Spinal cord (tissue), 10 donors: ENCODE measurements at places on chromosomes 3 and 15.

DNA sequence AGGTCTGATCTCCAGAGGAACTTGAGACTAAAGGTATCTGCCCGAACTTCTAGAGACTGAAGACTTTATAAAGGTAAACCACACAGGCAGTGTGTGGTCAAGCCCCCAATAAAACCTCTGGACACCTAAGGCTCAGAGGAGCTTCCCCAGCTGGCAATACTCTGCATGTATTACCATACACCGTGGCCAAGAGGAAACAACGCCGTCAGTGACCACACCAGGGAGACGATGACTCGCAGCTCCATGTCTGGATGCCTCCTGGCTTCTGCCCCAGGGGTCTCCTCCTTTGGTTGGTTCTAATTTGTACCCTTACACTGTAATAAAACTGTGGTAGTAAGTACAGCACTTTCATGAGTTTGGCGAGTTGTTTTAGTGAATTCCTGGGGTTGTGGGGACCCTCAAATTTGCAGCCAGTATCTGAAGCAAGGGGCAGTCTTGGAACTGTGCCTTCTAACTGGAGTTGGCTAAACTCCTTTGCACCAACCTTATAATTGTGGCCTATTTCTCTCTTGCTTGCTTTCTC is 32.1 kb upstream of the BCL2L10 start:
- DNase-seq: no peak

DNA sequence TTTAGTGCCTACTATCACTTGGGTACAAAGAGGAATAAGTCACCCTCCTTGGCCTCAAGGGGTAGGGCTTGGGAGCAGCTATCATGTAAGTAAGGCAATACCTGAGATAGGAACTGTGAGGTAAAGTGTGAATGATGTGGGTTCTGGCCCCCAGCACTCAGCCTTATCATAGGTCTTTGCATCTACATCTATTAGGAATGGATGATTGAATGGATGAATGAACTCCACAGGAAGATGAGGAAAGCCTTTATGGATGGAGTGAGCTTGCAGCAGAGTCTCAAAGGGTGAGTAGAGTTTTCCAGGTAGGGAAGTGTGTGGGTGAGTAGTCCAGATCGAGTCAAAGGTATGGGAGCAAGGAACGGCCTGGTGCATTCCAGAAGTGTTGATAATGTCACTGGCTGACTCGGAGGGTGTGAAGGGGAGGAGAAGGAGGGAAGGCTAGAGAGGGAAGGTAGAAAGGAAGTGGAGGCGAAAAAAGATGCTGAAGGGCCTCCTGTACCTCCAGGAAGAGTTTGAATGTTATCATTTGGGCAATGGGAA is 13.1 kb upstream of the ABHD2 start:
- DNase-seq: no peak

GRCh38 chr15:63372753-63373152 is 8.9 kb downstream of the CA12 start:
- no peak for DNase-seq

DNA sequence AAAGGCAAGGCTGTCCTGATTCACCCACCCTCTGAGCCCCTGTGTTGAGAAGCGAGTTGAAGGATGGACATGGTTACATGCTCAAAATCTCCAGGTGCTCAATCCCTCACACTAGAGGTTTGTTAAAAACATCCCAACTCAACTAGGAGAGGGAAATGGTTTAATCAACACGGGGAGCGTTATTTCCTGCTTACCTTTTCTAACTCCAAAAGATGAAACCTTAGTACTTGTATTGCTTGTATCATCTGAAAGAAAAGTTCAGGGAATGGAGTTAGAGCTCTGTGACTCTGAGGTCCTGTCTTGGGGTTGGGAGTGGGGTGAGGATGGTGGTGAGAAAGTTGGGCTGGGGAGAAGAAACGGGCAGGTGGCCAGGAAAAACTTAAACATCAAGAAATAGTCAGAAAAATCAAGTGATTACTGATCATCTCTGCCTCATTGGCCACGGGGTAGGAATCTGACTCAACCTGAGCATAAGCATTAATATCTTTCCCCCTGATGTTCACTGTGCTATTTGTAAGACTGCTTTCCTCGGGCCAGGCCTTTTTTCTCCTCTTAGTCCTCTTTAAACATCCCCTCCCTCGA is 5.9 kb downstream of the MEIS2 start:
- no peak for DNase-seq

- no peak for DNase-seq
Observed at GRCh38 chr15:92840149-92840548, 60.0 kb upstream of the CHD2 start.

GRCh38 chr3:24475925-24476324 is 18.7 kb downstream of the THRB start:
- no peak for DNase-seq

DNA sequence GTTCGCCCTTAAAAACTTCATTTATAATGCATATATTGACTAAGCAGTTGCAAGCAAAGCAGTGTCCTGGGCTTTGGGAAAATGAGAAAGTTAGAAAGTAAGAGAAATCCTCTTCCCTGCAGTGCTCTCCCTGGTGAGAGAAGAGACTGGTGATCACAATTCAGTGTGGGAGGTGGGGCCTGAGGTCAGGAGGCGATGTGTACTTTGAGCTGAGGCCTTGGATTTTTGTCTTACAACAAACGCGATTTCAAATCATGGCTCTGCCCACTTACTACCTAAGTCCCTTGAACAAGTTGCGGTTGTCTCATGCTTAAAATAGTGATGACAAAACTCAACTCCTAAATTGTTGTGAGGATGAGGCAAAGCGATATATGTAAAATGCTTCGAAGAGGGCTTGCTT is 316.3 kb upstream of the NECTIN3 start:
- DNase-seq: no peak

DNA sequence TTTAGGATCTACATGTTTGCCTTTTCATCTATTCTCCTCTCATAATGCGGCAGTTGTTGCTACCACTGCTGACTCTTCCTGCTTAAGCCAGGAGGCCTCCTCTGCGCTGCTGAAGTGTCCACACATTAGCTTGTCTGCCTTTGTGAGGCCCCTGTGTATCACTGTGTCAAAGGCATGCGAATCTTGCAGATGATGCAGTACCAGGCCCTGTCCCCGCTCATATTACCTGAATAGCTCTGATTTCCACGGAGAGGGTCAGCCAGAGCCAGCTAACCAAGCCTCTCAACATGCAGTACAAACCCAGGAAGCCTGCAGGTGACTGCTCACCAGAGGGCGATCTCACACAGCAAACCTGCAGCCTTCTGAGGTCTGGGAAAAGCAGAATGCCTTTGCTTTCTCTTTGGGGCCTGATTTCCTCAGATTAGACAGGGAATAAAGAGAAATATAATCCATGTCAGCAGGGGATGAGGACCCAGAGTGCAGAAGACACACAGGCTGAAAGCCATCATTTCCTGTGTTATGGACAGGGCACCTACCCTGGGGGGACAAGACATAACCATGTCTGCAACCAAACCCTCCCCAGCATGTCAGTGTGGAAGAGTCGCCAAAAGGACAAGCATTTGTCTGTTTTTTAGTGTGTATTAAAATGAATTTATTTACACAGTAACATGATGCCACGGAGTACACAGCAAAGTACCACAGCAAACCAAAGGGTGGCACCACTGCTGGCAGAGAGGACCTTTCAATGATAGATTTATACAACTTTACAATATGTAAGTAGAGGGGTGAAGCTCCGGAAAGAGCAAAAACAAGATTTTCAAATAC is 36.8 kb upstream of the TSPAN3 start:
- DNase-seq: peak; percentile 51

- no peak for DNase-seq
Observed at GRCh38 chr3:37984051-37984450, 6.5 kb upstream of the VILL start.

DNA sequence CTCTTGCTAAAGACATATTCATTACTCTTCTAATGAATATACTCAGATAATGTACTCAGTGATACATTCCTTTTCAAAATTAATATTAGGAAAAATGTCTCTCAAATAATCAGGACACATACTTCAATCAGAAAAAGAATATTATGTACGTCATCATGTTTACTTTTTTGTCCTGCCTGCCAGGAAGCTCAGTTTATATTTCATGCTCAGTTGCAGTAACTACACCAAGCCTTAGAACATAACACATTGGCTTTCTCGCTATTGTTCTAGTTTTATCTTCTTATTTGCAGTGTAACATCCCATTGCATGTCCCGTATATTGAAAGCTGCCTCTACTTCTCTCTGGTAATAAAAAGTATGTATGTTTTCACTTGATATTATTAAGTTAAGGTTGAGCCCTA is 181.5 kb upstream of the LPP start:
- no peak for DNase-seq

DNA sequence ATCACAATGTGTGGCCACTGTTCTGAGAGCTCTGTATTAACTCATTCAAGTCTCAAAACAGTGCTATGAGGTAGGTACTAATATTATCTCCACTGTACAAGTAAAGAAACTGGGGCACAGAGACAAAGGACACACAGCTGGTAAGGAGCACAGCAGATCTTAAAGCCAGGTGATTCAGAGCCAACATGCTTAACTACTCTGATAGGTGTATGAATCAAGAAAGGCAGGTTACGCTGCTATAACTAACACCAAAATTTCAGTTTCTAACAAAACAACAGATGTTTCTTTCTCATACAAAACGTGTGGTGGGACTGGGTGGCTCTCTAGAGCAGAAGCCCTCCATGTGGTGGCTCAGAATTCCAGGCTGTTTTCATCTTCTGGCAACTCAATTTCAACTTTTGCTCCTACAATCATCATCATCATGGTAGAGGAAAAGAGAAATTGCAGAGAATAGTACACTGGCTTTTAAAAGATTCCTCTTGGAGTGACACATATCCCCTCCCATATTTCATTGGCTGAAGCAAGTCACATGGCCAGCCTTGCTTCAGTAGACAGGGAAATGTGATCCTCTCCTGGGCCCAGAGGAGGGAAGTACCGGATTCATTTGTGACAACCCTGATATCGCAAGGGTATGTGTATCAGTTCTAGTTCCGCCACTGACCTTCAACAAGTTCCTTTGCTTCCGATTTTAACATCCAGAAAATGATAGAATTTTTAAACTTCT is 126.2 kb upstream of the PTX3 start:
- no peak for DNase-seq
